ENCODE measurements at places on chromosomes 13 and 19.

DNA sequence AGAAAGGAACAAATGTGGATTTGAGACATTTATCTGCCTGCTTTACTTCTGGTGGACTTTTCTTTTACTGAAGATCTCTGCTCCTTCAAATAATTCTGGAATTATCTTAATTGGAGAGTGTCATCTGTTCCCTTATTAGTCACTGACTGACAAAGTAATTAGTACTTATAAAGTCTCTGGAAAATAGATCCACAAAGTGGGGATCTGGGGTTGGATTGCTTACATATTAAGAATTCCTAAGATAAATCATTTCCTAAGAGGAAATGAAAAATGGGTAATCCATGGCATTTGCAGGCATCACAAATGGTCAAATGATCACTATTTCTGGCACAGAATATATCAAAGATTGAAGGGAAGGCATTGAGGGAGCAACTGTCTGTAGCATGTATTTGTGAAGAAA lies 137.4 kb upstream of the SLITRK5 start:
- no peak for DNase-seq

- no peak for DNase-seq
Observed at GRCh38 chr19:47726467-47726866, 13.2 kb downstream of the EHD2 start.

DNA sequence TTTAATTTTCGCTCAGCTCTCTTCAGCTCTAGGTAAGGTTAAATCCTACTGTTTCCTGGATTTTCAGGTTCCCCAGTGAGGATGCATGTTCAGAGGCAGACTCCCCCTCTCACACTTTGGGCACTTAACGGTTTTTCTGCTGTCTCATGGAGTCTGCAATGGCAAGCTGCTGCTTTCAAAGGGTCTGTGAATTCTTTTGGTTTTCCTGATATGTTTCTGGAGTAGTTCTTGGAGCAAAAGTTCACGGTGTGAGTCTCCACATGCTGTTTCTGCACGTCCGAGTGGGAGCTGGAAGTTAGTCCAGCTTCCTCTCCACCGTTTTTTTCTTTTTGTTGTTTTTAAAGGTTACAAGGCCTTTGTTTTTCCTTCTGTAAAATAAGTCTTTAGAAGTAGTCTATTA lies 35.4 kb downstream of the DNAJC15 start:
- DNase-seq: no peak

DNA sequence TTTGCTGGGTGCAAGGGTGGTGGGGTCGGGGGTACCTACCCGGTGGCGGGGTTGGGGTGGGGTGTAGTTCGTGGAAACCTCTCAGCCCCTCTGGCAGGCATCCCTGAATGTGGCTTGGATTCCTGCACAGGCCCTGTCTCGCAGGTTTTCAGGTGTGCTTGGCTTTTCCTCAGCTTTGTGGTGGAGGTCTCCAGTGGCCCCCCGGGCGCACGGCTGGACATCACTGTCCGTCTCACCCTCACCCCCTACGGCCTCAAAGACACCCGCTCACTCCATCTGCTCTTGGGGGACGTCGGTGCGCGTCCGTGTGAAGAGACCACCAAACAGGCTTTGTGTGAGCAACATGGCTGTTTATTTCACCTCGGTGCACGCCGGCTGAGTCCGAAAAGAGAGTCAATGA lies 44.3 kb downstream of the ZNF146 start:
- DNase-seq: no peak

DNA sequence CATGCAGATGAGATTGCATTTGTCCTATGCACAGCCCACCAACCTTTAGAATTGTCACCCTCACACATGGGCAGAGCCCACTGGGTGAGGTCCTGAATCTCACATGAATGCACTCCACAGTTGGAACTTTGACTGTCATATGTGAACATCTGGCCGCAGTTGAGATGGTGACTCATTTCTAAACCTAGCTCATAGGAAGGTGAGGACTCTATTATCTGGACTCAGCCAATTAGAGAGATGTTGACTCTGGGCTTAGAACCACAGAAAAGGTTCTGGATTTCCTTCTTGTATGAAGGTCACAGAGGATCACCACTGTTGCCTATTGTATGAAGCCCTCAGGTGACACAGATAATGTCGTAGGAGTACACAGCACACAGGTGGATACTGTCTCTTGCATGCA lies 25.6 kb upstream of the ZNF681 start:
- peak; percentile 23 for DNase-seq

DNA sequence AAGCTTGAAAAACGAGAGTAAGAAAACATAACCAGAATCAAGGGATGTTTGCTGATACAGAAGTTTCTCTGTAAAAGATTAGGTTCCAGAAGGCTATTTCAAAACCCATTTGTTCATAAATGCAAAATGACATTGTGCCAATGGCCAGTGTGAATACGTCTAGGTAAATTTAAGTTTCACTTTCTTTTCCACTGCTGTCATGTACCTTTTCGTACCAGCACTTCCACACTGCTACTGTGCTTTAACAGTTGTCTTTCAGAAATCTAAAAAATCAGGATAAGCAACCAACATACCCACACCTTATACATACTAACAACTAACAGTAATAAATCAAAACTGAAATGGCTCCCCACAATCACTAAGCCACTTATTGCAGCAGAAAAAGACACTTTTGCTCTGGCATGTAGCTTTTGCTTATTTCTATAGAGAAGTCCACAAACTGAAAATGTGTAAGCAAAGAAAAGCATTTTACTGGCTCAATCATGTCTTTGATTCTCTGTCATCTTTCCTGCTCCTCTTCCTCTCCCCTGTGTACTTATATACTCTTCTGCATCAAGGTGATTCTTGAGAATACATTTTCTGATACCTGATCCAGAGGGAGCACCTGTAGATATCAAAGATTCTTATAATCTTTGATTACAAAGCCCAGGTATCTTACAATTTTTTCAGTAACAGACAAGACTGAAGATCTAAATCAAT lies 34.3 kb downstream of the ELF1 start:
- DNase-seq: peak; percentile 53

GRCh38 chr13:59303433-59303832 lies 860.3 kb downstream of the DIAPH3 start:
- DNase-seq: no peak

DNA sequence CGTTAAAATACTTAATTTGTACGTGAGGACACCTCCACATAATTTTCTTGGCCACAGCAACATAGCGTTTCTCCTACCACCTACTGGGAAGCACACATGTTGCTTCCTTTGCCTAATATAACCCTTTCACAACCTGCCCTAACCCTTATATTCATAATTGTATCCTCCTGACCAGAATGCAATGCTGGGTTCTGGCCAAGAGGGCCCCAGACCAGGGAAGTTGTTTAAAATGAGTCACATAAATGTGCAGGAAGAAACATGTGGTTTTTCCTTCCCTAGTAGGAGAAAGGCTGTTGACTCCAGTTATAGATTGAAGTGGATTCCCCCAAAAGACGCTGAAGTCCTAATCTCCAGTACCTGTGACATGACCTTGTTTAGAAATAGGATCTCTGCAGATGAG lies 187.3 kb downstream of the NUFIP1 start:
- DNase-seq: no peak

- DNase-seq: no peak
Observed at GRCh38 chr13:99905224-99905623, 66.3 kb downstream of the ZIC5 start.

DNA sequence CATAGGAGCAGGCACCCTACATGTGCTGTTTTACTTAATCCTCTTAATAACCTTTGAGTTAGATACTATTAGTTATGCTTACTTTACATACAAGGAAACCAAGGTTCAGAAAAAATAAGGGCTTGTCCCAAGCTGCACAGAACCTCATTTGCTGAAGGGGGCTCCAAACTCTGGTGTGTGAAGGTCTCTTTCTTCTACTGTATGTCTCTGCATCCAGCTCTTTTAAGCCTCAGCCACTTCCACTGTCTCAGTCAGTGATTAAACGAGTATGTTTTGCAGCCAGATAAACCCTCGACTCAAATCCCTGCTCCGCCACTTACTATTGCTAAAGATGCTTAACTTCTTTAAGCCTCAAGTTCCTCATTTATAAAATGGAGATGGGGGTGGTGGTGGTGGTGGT lies 112.4 kb upstream of the WASF3 start:
- no peak for DNase-seq

- no peak for DNase-seq
Observed at GRCh38 chr19:21604951-21605476, 99.6 kb downstream of the ZNF429 start.

- DNase-seq: no peak
Observed at GRCh38 chr19:41586064-41586463, 10.1 kb downstream of the CEACAM21 start.

GRCh38 chr13:38366954-38367645 lies 17.4 kb downstream of the UFM1 start:
- no peak for DNase-seq

- DNase-seq: no peak
Observed at GRCh38 chr19:28292822-28293500, 920.0 kb downstream of the UQCRFS1 start.

DNA sequence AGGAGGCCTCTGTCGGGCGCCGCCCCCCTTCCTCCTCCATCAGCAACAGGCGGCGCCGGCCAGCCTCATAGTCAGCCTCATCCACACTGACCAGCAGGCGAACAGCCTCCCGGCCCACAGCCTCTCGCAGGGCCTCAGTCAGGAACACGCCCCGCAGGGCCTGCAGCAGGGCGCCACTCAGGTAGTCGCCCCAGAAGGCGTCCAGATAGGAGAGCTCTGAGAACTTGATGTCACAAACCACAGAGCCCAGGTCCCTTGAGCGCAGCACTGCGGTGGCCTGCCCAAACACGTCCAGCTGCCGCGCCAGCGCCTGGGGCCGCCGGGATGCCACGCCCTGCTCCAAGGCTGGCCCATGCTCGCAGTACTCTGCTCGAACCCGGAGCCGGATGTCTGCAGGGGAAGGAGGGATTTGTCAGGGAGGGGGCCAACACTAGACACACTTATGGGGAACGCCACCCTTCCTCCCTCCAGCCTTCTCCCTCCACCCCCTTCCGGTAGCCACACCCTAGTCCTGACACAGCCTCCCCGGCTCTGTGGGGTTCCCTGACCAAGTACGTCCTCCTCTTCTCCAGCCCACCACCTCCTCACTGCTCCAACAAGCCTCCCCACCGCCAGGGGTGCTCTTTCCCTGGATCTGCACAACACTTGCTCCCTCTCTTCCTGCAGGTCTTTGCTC lies 17.9 kb downstream of the DEDD2 start:
- peak; percentile 88 for DNase-seq

- DNase-seq: no peak
Observed at GRCh38 chr19:8631425-8631819, 989 bp downstream of the NFILZ start.
